ENCODE measurements at places on chromosomes 7 and 10.
A peak's percentile ranks its signal among the peaks of the same experiment; 100 is the strongest.

DNA sequence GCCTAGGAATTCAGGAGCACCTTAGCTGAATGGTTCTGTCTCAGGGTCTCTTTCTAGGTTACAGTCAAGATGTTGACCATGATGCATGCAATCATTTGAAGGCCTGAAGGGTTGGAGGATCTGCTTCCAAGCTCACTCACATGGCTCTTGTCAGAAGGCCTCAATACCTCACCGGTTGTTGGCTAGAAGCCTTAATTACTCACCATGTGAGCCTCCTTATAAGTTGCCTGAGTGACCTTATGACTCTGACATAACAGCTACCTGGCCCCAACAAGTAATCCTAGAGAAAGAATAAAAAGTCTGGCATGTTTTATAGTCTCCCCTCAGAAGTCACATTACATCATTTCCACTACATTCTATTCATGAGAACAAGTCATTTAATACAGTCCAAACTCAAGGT lies 3.4 kb upstream of the C1GALT1 start:
- no peak for DNase-seq

DNA sequence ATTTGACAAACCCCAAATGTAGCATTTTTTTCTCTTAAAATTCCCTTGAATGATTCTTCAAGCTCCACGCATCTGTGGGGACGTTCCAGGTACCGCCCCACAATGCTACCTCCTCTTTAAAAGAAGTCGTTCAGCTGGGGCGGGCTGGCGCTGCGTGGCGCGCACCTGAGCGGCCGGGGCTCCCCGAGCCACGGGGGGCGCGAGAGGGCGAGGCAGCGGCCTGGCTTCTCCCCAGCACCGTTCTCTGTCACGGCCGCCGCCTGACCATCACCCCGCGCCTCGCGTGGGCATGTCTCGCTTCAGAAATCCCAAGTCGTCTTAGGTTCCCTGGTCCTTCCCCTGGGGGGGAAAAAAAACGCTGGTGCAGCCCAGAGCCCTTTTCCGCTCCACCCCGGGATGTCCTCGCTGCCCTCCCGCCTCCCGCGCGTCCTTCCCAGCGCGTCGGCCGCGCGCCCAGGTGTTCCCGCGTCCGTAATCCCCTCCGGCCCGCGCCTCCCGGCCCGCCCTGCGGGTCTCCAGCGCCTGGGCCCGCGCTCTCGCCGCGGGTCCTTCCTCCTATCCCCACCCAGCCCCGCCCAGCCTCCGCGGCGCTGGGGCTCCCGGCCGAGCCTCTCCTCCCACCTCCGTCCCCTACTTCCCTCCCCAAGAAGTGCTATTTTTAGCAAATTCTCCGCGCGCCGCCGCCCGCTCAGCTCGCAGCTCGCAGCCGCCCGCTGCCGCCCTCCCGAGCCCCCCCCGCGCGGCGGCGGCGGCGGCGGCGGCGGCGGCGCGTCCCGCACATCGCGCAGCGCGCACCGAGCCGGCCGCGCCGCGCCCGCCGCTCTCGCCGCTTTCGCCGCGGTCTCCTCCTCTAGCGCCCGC lies 58.7 kb upstream of the PRPS1L1 start:
- DNase-seq, result no peak

- no peak for DNase-seq
Observed at GRCh38 chr7:77862691-77863090, 64.1 kb downstream of the PHTF2 start.

DNA sequence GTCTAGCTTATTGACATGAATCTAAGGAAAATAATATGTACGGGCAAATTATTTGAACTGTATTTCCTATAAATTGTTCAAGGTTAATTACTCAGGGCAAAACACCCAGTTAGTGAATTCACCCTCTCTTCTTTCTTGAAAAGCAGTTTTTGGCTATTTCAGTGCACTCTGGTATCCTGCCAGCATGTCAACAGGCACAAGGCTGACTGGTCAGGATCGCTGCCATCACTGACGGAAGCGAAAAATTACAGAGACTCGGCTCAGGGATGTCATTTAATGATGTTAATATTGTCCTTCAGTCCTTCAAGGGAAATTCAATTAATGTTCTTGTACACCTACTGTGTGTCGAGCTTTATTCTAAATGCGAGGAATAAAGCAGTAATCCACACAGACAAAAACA lies 28.3 kb upstream of the OLAH start:
- DNase-seq, result no peak

GRCh38 chr7:12809476-12809875 lies 122.0 kb downstream of the ARL4A start:
- no peak for DNase-seq

GRCh38 chr7:110179037-110179436 lies 911.9 kb upstream of the LRRN3 start:
- DNase-seq, result no peak

DNA sequence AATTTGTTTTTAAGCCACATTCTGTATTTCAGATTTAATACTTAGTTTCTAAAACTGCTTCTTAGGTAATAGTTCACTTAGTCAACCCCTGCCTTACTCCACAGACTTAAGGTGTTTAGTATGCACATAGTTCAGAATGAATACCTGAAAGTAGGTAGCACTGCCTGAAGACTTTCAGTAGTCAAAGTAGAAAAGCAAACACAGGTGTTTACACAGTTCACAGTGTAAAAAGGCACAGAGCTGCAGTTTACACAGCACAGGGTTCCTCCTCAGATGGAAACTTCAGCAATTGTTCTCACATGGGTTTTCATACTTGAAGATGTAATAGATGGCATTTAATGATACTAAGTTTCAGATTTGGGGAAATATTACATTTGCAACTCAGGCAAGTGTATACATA lies 3.1 kb upstream of the PKD1L1 start:
- no peak for DNase-seq

- peak; percentile 51 for DNase-seq
Observed at GRCh38 chr7:123865517-123866117, 20.6 kb downstream of the HYAL4 start.

GRCh38 chr10:5595591-5595990 lies 70.8 kb downstream of the ASB13 start:
- no peak for DNase-seq

DNA sequence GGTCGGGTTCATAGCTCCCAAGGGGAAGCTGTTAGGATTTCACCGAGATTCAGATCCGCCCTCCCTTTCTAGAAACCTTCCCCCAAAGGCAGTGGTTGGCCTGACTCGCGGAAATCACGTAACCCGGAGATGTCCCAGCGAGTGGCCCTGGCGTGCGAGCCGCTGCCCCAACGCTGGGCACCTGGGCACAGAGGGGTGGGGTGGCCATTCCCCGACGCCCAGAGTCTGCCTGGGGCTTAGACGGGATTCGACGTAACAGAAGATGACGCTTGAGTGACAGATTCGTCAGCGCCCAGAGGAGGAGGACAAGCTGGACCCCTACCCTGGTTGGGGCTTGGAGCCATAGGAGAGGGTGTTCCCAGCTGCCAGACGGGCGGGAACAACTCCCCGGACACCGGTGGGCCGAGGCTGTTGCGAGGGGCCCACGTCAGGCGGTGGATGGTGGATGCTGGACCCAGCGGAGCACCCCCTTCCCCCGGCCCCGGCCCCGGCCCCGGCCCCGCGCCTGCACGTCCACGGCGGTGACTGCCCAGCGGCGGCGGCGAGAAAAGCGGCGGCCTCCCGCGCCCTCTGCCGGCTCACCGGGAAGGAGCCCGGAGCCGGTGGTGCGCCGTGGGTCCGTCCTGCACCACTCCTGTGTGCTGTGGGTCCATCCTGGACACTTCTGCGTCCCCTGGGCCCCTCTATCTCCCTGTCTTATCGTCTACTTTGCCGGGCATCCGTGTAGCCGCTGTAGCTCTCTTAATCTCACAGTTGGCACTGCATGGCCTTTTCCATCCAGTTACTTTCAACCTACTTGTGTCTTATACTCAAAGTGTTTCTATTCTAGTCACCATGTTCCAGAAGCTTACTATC lies 35.4 kb upstream of the KNDC1 start:
- DNase-seq, result no peak

GRCh38 chr7:260441-261281 lies 29.3 kb upstream of the FOXL3 start:
- no peak for DNase-seq

GRCh38 chr10:93402192-93402591 lies 79.9 kb downstream of the MYOF start:
- DNase-seq, result no peak

GRCh38 chr7:88115258-88115796 lies 104.5 kb downstream of the SRI start:
- DNase-seq, result no peak

- no peak for DNase-seq
Observed at GRCh38 chr7:87600130-87601124, at the start of gene ABCB1. TSS of gene ABCB1 (minus strand) at chr7:87600884. CDS start at chr7:87600184, 700 bp downstream.

DNA sequence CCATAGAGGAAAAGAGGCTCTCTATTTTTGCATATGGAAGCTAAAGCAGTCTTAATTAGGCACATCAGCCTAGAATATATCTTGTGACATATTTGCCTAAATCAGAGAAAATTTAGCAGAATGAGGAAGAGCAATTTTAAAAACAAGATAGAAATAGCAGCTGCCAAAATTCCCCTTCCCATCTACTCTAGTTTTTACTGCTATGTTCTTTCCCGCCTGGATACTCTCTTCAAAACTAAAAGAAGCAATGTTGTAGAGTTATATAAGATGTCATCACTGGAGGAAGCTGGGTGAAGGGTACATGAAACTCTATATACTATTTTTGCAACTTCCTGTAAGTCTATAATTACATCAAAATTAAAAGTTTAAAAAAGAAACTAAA lies 87.0 kb downstream of the ARMH3 start:
- DNase-seq, result no peak

DNA sequence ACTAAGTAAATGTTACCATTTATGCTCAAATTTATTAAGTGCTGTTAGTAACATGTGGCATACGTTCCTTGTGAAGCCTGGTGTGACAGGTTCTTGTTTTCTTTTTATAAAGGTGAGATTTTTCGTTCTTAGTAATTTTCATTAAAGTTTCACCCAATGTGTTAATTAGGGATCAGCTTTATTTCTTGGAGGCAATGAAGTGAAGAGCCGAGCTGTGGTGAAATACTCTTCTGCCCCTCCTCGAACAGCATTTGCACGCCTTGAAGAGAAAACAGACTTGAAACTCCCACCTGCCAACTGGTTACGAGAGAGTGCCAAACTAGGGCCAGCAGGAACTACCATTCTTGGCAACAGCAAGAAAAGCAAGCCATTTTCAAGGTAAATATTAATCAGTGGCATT lies 1.5 kb downstream of the EDRF1 start:
- DNase-seq, result no peak

GRCh38 chr7:129713544-129713943 lies 102.0 kb downstream of the NRF1 start:
- no peak for DNase-seq

DNA sequence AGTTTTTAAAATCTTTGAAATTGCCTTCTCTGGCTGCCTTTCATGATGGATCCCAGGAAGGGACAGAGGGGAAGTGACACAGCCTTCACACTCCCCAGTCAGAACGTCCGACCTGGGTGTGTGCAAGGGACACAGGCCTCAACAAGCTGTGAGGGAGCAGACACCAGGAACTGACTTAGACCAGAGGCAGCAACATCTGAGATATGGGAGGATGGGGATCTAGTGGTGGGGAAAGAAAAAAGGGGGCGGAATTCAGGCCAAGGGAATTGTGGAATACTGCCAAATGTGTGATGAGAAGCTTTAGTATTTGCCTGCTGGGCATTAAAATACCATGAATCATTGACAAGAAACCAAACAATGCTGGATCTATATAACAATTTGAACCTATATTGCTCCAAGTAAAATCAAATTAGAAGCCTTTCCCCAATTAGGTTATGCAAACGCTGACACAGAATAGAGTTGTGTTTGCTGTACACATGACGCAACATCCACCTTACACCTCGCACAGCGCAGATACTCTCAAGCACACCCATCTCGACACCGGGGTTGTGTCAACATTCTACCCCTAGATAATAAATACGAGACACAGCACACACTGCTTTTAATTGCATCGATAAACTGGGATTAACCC lies 17.2 kb upstream of the MNX1 start:
- DNase-seq, result no peak

GRCh38 chr7:90727412-90727811 lies 131.3 kb downstream of the CDK14 start:
- no peak for DNase-seq

DNA sequence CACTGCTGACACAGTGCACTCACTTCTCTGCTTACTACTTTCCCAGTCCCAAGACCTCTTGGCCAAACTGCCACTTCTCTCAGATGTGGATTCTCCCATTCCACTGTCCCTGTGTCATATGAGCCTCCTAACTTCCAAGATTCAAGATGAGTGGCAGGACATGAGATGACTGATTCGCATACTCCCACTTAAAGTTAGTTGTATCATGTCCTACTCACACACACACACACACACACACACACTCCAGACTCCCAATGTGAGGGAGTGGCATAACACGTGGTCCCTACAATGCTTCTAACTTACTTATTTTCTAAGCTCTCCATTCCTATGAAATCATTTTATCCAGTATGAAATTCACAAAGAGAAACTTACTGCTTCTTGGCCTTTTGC lies 67.0 kb upstream of the CAV2 start:
- DNase-seq, result no peak

DNA sequence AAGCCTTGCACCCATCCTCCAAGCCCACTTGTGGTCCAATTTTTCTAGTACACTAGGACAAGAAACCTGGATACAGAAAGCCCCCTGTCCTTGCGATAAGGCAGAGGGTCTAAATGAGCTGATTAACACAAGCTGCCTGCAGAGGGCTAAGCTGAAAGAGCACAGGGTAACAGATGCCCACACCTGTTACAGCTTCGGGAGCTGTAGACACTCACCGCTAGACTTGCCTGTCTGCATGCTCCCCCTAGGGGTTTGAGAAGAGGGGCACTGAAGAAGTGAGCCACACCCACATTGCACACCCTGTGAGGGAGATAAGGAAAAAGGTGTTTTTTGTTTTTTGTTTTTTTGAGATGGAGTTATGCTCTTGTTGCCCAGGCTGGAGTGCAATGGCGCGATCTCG lies 386.5 kb upstream of the AUTS2 start:
- DNase-seq, result no peak

DNA sequence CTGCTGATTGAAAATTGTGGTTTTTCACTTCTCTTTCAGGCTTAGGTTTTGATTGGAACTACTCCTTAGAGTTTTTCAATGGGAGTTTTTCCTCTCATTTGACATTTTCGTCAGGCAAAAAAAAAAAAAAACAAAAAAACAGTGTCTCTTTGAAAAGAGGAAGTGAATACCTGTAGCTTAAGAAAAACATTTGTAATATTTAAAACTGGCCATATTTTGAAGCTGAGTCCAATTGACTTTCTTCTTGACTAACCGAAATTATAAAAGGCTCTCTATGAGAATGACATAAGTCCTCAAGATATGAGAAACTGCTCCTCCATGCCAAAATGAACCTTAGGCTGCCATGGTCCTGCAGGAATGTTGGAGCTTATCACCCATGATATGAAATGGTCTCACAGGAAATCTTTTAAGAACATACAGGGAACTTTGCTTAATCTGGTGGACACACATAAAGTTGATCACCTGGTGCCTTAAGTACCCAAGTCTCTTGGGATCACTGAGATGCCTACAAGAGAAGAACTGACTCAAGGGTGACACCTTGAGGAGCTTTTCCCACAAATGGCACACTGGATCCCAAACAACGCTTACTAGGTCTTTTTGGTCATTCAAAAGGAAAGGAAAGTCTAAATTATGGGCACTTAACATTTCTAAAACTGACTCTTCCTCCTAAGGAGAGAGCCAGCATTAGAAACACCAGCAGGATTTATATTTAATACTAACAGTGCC lies 263.4 kb downstream of the CDC14C start:
- DNase-seq, result no peak

Data from smooth muscle cell of the brain vasculature (primary cell).